ENCODE measurements at places on chromosomes 2 and 18.

- DNase-seq: peak; percentile 32
Observed at GRCh38 chr18:8811115-8811514, 105.8 kb downstream of the MTCL1 start.

DNA sequence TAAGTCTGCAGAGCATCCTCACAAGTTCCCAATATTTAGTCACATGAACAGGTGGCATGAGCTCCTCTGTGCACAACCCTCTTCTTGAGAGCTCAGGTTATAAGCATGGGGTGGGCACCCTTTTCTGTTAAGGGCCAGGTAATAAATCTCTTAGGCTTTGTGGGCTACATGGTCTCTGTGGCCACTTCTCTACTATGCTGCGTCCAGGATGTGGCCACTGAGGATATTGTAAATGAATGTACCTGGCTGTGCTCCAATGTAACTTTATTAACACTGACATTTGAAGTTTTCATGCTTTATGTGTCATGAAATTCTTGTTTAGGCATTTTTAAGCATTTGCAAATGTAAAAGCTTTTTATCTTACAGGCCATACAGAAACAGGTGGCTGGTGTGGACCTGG, 116.8 kb upstream of the ST6GAL2 start:
- DNase-seq: no peak

DNA sequence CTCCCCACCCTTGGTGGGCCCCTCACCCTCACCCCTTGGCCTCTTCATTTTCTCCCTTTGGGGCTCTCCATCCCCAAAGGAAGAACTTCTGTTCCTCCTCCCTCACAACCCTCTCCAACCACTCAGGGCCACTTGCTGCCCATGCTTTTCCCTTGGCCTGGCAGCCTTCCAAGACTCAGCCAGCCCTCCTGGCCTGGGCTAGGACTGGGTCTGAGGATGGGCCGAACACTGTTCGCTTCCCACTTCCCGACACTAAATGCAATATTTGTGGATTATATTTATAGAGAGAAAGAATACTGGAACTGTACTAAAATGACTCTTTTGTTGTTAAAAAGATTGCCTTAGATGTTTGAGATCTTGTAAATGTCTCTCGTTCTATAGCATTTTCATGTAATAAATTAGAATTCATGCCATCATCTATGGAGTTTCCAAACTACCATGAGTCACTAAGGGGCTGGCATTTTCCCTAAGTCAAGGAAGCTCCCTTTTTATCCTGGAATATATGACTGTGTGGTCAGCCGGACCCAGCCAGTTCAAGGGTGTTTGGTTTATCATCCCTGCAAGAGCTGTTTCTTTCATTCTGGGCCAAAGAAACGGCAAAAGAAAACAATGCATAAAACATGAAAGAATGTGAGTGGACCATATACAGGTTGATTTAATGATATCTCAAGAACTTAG, 3.8 kb downstream of the CXCR2 start:
- DNase-seq: no peak

- no peak for DNase-seq
Observed at GRCh38 chr2:229335877-229336346, 64.8 kb upstream of the PID1 start.

DNA sequence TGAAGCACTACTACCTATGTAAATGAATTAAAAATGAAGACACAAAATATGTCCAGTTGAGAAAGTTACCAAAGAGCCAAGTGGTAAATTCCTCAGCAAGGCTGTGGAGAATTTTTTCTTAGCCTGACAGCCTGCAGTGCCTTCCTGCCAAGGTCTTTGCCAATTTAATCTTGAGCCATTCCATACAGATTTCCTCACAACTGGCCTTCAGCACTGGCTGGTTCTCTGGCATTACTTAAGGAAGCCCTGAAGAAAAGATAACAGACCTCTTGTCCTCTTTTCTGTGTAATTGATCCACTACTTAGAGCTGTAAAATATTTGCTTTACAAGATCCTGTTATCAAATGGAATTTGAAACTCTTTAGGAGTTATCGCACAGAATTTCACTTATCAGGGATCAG, 334.2 kb upstream of the LRRTM1 start:
- no peak for DNase-seq

DNA sequence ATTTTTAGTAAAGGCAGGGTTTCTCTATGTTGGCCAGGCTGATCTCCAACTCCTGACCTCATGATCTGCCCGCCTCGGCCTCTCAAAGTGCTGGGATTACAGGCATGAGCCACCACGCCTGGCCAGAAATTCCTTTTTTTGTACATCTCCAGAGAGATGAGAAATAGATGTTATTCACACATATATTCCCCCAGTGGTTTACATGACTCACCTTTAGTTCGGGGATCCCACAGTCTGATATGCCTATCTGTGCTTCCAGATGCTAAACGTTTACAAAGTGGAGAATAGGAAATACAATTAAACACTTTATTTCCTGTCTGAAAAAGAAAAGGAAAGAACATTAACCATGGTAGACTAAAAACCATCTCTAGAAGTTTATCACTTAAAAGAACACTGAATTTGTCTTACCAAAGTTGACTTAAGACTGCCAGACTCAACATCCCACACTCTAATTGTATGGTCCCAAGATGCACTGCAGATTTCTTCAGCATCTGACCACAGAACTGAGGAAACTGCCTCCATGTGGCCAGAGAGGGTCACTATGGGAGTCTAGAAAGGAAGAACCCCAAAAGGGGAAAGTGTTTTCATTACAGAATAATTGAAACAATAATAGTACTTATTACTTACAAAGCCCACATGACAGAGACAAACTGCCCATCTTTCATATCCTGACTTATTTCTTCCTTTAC, 12.6 kb upstream of the ICA1L start:
- DNase-seq: no peak

GRCh38 chr2:140154271-140154670, 1374.1 kb upstream of the NXPH2 start:
- no peak for DNase-seq

GRCh38 chr2:59988341-59988740, 565.1 kb downstream of the BCL11A start:
- no peak for DNase-seq

DNA sequence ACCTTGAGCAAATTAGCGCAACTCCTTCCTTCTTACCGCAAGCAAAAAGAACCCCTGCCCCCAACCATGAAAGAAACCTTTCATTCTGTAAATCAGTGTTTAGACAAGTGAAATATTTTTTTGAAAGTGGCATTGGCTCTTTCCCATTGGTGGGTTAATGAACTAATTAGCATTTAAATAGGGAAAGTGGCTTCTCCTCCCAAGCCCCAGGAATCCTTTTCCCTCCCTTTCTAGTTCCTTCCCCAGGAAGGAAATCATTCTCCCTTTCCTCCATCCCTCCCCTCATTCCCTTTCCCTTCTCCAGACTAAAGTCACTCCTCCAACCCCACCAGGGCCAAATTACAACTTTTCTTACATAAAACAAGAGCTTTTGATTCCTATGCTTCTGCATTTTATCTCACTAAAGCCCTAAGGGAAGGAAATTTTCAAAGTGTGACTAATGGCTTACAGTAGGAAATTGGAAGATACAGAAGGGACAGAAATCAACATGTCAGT, 22.9 kb upstream of the TYMS start:
- no peak for DNase-seq

- DNase-seq: peak; percentile 76
Observed at GRCh38 chr2:219495531-219496122, 3.1 kb upstream of the GMPPA start.

DNA sequence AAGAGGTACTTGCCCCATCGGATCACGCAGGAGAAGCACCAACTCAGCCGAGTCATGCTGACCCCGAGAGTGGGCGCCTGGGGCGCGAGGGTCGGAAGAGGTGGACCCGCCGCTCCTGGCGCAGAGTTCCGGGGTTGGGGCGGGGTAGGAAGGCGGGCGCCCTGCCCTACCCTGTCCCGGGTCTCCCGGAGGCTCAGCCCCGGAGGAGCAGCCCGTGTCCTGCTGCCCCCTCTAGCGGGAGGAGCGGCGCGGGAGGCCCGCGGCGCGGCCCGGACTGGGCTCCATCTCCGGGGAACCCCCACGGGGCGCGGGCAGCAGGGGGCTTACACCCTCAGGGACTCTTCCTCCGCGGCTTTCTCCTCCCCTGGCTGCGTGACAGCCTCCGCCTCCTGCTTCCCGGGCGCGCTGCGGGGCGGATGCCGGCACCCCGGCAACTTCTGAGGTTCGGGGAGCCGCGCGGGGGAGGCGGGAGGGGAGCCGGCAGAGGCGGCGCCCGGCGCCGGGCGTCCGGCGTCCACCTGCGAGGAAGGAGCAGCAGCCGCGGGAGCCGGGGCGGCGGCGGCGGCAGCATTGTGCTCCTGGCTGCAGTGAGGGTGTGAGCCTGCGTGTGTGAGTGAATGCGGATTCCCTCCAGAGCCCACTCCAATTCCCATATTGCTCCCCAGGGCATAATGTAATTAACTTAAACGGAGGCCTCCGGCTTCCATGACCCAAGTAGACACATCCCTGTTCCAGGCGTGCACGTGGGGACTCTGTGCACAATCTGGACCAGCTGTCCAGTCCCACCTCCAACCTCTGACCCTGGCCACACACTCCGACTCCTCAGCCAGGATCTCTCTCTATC, 7.6 kb upstream of the TNS1 start:
- DNase-seq: peak; percentile 52

- no peak for DNase-seq
Observed at GRCh38 chr2:43138441-43138840, 88.0 kb downstream of the ZFP36L2 start.

DNA sequence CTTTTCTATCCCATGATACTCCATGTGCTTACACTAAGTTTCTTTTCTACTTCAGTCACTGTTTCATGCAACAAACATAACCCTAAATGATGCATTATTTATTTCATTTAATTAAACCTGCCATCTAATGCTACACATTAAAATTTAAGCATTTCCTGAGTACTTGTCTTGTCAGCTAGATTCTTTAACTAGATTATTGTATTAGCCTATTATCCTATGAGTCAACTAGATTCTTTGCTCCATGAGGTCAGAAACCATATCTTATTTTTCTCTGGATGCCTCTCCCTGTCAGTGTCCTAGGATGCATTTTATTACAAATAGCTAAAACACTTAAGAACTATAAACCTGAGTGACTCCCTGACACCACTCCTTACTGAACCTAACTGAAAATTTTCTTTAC, 652.4 kb downstream of the SLC4A3 start:
- no peak for DNase-seq

DNA sequence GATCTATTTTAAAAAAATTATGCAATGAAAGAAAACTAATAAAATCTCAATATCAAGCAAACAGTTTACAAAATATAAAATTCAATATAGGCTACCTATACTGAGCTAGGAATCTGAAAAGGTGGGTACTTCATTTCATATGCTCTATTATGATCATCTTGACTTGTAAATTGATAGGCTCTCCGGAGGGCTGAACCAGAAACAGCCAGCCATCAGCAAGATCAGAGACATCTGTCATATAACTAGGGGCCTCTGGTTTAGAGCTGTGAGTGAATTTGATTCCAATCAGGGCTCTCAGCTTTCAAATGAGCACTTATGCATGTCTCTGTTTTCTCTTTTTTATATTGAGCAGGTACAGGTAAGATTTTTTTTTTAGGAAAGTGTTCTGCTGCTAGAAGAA, 114.2 kb downstream of the SPHKAP start:
- no peak for DNase-seq

DNA sequence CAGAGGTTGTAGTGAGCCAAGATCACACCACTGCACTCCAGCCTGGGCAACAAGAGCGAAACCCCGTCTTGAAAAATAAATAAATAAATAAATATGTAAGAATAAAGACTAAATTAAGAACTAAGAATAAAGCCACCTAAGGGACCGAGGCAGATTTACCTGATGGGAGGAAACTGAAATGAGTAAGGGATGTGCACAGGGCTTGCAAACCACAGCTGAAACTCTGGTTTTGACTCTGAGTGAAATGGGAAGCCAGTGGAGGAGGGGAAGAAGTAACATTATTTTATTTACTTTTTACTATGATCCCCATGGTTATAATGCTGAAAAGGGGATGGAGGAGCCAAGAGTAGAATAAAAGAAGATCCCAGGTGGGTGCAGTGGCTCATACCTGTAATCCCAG, 107.3 kb downstream of the CABYR start:
- DNase-seq: no peak

GRCh38 chr2:35081001-35081621, 1274.5 kb upstream of the CRIM1 start:
- no peak for DNase-seq

GRCh38 chr2:22270341-22270740, 1114.6 kb upstream of the KLHL29 start:
- no peak for DNase-seq

DNA sequence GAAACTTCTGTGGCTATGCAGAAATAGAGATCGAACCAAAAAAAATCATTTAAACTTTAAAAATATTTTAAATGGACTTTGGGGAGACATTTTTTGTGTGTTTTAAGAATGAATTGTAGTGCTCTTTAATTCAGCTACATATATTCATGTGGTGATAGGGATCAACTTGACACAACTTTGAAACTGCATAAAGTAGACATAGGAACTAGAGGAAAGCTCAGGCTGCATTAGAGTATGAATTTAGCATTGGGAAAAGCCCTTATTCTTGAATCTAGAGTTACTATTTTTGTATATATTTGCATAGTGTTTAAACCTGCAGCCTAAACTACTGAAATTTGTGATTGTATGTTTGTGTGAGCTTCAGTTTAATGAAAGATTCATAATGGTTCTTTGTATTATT, 78.3 kb downstream of the SLC39A10 start:
- no peak for DNase-seq

DNA sequence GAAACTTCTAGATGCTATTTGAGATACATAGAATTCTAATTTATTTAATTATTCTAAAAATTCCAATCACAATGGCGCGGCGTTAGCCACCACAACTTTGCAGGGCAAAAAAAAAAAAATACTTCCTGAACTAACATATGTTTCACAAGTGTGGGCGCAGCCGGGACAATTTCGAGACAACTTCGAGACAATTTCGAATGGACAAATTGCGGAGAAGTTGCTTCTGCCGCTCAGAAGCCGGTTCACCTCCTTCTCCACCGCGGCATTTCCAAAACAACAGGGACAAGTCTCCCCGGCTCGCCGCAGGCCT, 842 bp downstream of the PAX3 start:
- DNase-seq: no peak
